ENCODE measurements at places on chromosomes 2 and 18.
A peak's percentile ranks its signal among the peaks of the same experiment; 100 is the strongest.

- DNase-seq: no peak
These were observed 142.9 kb downstream of the NR4A2 start for GRCh38 chr2:156189584-156189983.

- DNase-seq: peak; percentile 69
These were observed 19.9 kb upstream of the CABYR start for GRCh38 chr18:24118750-24119577.

DNA sequence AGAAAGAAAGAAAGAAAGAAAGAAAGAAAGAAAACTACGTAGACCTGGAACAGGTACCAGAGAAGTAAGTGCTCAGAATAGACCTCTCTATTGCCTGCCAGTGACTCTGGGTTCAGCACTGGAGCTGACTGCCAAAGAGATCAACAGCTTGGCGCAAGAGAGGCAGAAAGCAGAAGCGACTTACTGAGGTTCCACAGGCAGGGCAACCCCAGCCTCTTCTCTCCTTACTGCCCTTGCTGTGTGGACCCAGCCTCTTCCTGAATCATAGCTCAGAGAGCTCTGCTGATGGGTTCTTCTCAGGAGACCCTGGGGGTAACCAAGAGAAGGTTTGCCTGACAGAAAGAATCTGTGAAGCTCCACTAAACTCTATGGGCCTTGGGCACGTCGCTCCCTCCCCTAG lies 7.1 kb downstream of the CAPN13 start:
- DNase-seq: no peak

GRCh38 chr2:168601741-168602140 lies 145.7 kb downstream of the CERS6 start:
- DNase-seq: no peak

GRCh38 chr18:47050468-47050867 lies 15.0 kb upstream of the ELOA2 start:
- DNase-seq: peak; percentile 44

- peak; percentile 68 for DNase-seq
These were observed 9.0 kb downstream of the TBR1 start for GRCh38 chr2:161424891-161425727.

DNA sequence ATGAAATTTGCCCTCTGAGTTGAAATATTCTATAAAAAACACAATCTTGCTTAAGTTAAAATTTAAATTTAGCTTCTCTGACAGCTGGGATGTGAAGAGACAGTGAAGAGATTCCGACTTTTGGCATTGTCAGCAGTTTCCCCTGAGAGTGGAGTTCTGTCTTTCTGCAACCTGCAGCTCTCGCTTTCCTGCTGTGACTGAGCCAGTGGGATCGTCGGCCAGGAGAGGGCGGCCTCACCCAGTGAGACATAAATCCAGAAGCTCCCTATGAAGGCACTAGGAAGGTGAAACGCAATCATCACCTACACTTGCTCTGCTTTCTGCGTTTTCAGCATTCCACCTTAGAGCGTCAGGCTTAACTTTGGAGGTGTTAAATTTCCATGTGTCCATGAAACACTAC lies 75.4 kb upstream of the HNMT start:
- no peak for DNase-seq

- no peak for DNase-seq
These were observed 739.3 kb upstream of the GCFC2 start for GRCh38 chr2:76450024-76450475.

- DNase-seq: peak; percentile 58
These were observed 175.6 kb downstream of the EN1 start for GRCh38 chr2:118671701-118672454.

GRCh38 chr2:75310876-75311275 lies 111.6 kb upstream of the TACR1 start:
- no peak for DNase-seq

DNA sequence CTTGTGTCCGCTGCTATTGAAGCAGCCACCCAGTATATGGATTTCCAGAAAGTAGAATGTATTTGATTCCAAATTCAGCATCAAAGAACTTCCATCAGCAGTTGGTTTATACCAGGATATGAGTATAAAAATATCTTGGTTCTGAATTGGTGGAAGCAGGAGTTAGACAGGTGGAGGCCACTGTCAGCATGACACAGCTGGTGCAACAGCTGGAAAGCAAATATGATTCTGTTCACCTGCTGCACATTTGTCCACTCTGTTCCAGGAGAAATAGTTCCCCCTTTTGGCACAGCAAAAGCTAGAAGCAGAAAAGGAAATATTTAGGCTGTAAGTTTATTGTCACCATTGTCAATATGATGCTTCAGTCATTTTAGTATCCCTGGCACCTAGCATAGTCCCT lies 41.2 kb downstream of the KIAA2012 start:
- peak; percentile 22 for DNase-seq

DNA sequence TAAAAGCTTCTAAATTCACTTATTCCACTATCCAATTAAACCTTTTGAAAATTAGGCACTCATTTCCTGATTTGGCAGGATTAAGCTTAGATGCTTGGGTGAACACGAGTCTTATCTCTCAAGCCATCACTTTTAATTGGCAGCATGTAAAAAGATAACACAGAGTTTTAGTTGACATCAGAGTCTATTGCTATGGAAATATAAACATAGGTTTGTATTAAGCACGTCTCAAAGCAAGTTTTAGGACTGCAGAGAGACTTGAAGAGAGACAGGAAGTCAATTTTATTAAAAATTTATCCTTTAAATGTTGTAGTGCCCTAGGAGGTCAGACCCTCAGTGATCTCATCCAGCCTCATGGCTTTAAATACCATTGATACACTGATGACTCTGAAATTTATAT lies 5.6 kb downstream of the RBKS start:
- no peak for DNase-seq

DNA sequence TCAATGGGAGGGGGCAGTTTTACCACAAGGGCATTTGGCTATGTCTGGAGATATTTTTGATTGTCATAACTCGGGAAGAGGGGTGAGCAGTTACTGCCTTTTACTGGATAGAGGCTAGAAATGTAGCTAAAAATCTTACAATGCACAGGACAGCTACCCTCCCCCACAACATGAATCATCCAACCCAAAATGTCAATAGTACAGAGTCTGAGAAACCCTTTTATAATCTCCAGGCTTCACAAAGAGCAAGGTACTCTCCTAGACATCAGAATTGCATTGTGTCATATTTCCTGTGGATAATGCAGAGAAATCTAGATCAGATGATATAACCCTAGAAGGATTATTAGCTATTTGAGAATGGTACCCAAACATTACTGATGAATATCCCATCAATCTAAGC lies 277.1 kb upstream of the NRP2 start:
- no peak for DNase-seq

DNA sequence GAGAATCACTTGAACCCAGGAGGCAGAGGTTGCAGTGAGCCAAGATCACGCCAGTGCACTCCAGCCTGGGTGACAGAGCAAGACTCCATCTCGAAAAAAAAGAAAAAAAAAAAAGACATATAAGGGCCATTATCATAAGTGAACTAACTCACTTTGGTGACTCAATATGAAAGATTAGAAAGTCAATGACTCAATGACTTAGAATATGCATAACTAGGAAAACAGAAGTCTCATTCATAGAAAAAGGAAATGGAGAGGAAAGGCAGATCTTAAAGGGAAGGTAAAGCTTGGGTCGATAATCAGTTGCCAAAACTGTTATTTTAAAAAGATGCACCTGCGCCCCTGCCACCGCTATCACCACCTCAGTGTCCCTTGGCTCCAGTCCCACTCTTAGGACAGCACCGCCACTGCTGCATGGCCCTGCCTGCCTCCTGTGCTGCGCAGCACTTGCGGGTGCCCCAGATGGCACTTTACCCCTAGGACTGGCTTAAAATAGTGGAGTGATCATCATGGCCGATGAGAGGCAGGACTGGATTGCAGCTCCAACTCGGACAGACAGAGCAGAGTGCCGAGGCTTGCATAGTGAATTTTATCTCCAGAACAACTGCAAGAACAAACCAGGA lies 54.7 kb downstream of the INO80D start:
- no peak for DNase-seq

DNA sequence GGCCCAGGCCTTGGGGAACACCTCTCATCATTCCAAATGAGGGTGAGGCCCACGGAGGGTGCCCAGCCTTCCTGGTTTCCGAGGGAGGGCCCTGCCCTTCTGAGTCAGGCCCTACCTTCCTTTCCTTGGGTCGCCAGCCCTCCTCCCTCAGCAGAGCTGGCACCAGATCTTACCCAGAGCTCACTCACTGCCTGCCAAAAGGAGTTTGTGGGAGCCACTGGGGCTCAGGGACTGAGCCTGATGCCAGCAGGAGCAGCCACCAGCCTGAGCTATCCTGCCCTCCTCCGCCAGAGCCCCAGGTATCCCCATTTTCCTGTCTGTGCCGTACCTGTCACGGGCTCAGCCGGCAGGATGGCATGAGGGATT lies 64.1 kb downstream of the NRP2 start:
- no peak for DNase-seq

- DNase-seq: peak; percentile 77
These were observed 264.0 kb downstream of the MREG start for GRCh38 chr2:215749092-215749957.

DNA sequence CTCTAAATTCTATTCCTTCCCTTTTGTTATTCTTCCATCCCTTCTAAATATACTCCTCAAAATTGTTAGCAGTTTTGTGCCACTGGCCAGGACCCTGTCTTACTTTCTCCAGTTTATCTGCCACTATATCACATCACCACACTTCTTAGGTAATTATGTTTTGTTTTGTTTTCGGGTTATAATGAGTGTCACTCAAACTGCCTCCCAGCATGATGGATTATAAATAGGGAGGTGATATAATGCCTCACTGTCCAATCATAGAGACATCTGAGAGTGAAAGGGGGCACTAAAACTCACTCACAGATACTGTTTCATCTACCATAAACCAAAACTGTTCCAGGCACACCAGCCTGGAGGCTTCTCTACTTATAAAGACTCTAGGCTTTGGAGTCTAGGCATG lies 3.5 kb downstream of the RSAD2 start:
- DNase-seq: no peak

DNA sequence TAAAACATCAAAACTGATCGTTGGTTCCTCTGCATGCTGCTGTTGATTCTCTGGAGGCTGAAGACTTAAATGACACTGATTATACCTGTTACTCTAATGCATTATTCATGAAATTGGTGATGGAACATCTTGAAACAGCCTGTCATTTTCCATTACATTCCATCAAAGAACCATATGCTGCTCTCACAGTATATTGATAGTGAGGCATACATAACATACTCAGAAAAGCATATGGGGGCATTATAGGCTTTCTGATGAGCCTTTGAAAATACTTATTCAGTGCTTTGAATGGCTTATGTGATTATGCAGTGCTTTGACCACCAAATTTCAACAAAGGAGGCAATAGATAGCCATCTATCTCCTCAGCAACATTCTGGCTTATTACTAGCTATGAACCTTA lies 392.1 kb downstream of the CDH19 start:
- no peak for DNase-seq

DNA sequence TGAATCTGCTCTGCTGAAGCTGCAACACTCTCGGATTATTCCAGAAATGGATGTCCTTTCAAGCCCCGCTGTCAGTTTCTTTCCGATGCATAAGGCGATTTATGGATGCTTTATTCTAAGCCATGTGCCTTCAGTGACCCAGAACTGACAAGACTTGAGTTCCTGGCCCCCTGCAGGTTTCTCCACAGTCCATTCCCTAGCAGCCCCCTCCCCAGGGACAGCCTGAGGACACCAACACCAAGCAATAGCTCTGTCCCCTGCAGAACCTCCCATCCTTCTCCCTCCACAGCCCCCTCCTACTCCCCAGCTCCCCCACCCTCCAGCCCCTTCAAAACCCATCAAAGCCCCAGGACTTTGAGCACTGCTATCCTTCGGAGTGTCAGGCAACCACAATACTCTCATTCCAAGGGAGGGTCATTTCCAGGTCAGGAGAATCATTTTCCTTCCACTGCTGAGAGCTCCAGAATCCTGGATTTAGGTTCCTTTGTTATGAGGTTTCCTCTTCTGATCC lies 24.6 kb upstream of the SPP2 start:
- DNase-seq: peak; percentile 33

- DNase-seq: no peak
These were observed 701.1 kb upstream of the ZEB2 start for GRCh38 chr2:145221032-145221431.

GRCh38 chr2:10568736-10569432 lies 120.8 kb upstream of the ODC1 start:
- no peak for DNase-seq

- DNase-seq: no peak
These were observed 82.5 kb downstream of the LIMS1 start for GRCh38 chr2:108616751-108617161.

DNA sequence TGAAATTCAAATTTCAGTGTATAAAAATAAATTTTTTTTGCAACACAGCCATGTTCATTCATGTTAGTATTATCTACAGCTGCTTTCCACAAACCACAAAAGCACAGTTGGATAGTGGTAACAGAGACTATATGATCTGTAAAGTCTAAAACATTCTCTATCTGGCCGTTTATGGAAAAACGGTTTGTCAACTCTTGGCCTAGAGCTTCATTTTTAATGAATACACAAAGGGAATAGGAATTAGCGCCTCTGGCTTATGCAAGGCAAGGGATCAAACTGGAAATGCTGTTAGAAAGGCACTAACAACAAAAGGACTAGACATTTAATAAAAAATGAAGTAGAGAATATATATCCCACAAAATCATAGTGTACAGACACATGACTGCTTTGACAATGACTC lies 211.9 kb downstream of the EXOC6B start:
- no peak for DNase-seq

GRCh38 chr2:207256476-207257207 lies 90.9 kb upstream of the KLF7 start:
- DNase-seq: no peak

- no peak for DNase-seq
These were observed at the start of gene CAPN13 for GRCh38 chr2:30807249-30807648. Gene CAPN13, minus strand, starts transcription at chr2:30807446. Its CDS starts 20,121 bp downstream, at chr2:30787325.

DNA sequence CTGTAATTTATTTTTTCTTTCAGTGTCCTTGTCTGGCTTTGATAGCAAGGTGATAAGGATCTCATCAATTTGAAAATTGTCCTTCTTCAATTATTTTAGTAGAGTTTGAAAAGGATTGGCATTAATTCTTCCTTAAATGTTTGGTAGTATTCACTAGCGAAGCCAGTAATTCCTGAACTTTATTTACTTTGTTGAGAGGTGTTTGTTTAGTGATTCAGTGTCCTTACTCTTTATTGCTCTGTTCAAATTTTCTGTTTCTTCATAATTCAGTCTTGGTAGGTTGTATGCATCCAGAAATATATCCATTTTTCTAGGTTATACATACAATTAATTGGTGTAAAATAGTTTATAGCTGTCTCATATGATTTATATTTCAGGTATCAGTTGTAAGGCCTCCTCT lies 676.7 kb upstream of the POU3F3 start:
- no peak for DNase-seq

- DNase-seq: peak; percentile 7
These were observed 147.7 kb upstream of the DTNA start for GRCh38 chr18:34562252-34562870.

Data from muscle of back (tissue), 13 donors.